ENCODE measurements at places on chromosomes 3 and 15.
A peak's percentile ranks its signal among the peaks of the same experiment; 100 is the strongest.

DNA sequence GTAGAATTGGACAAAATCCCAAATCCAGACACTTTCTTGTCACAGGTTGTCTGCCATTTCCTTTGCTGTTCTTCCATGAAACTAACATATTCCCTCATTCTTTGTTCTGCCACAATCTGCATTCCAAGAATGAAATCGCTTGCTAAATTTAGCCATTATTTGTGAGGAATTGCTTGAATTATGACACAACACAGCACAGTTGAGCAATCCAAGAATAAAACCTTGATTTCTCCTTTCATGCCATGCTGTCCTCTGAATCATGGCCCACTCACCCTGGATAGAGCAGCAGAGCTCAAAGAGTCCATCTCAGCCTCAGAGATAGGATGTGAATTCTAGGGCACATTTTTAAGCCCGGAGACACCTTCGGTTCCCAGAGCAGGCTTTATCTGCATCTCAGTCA lies 35.2 kb upstream of the GREM1 start:
- no peak for DNase-seq

GRCh38 chr3:66267031-66267430 lies 46.2 kb downstream of the SLC25A26 start:
- DNase-seq = no peak

GRCh38 chr3:51371943-51372557 lies 13.0 kb upstream of the MANF start:
- no peak for DNase-seq

- DNase-seq = no peak
These were observed 423.6 kb upstream of the MDFIC2 start for GRCh38 chr3:70736009-70736408.

DNA sequence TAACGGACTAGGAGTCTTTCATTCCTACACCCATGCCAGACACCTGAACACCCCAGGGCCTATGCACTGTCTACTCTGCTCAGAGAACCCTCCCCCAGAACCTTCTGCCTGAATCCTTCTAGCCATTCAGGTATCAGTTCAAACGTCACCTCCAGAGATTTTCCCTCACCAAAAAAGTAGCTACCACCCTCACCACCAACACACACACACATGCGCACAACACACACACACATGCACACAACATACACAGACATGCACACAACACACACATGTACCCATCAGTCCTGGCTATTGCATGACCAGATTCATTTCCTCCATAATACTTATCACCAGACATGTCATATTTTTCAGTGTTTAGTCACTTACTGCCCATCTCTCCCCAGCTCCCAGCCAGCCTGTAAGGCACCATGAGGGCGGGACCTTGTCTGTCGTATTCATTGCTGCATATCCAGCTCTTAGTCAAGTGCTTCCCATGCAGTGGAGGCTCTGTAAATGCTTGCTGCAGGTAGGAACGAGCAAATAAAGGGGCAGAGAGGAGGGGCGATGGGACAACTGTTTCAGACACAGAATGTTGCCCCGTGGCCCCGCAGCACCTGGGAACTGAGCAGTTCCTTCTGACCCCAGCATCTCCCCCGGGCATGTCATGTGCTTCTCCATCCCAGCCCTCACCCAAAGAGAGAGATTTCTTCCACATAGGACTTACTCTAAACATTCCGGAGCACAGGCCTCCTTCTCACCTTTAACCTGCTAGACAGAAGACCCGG lies 29.2 kb downstream of the XXYLT1 start:
- DNase-seq = no peak

- no peak for DNase-seq
These were observed 22.4 kb upstream of the AP4E1 start for GRCh38 chr15:50886139-50886467.

GRCh38 chr15:55484917-55485672 lies 22.9 kb downstream of the DNAAF4 start:
- DNase-seq = no peak

DNA sequence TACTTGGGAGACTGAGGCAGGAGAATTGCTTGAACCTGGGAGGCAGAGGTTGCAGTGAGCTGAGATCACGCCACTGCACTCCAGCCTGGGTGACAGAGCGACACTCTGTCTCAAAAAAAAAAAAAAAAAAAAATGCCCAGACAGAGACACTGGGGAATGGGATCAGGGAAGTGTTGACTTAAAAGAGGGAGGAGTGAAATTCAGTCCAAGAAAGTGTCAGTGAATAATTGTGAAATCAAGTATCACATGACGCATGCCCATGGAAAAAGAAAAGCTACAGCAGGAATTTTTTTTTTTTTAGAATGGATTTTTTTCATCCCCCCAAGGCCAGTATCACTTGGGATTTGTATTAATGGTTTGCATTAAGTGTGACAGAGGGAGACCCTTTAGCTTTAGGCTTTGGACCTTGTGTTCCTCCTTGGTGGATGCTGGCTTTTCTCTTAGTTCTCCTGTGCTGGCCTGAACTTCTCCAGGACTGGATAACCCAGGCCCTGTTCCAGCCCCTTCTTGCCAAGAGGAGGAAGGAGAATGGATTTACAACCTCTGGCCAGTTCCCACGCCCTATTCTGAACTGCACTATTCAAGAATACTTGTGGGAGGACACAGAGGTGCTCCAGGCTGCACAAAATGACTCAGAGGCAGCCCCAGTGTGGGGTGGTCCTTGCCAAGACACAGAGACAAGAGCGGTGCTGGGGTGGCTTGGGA lies 36.7 kb upstream of the ZNF774 start:
- DNase-seq = no peak

DNA sequence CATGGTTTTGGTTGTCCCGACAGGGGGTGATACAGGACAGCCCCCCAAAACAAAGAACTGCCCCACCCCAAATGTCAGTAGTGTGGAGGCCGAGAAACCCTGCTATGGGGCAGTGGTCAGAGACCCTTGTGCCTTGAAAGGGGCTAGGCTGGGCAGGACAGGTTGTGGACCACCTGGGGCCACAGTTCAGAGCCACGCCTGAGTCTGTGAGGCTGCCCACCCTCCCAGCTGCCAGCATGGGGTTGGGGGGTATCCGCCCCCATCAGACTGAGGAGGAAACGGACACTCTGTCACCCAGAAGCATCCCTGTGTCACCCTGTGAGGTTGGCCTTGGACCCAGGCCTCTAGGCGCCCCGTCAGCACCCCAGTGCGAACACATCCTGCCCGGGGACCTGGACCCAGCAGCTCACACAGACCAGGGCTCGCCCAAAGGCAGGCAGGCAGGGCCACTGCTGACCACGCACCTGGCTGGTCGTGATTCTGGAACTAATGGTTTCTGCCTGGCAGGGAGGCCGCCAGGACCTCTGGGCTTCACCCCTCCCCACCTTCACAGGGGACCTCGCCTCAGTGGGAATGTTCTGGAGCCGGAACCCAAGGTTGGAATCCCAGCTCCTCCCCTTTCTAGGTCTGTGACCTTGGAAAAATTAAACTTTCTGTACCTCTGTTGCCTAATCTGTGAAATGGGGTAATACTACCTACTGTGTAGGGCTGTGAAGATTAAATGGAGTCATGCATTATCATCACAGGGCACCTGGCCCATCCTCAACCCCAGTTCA lies 1.4 kb downstream of the SLC41A3 start:
- DNase-seq = no peak

- DNase-seq = no peak
These were observed 41.4 kb downstream of the SUMF1 start for GRCh38 chr3:4425707-4426106.

GRCh38 chr15:56754772-56755370 lies 21.6 kb upstream of the ZNF280D start:
- DNase-seq = no peak

DNA sequence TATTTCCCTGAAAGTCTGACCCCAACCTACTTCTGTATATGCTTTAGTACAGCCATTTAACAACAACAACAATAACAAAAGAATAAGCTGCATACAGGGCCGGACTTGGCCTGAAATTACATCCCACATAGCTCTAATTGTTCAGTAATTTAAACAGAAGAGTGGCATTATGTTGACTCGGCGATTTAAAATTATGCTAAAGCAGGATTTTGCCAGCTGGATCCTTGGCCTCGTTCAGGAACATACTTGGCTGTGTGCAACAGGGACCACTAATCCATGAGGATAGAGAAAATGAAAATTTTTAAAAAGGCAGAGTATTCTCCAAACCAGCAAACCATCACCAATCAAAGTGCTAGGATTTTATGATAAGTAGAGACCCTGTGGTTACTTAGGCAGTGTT lies 433.1 kb upstream of the RBMS3 start:
- no peak for DNase-seq

GRCh38 chr3:66553441-66554113 lies 52.8 kb upstream of the LRIG1 start:
- DNase-seq = no peak

GRCh38 chr3:120678984-120679383 lies 3.1 kb downstream of the HGD start:
- no peak for DNase-seq

- no peak for DNase-seq
These were observed 11.3 kb downstream of the CPN2 start for GRCh38 chr3:194339840-194340239.

GRCh38 chr15:39580485-39581241 lies at the start of gene THBS1:
Gene THBS1 (plus strand): TSS chr15:39581079. CDS start chr15:39581858, 779 bp downstream.
- peak; percentile 16 for DNase-seq

DNA sequence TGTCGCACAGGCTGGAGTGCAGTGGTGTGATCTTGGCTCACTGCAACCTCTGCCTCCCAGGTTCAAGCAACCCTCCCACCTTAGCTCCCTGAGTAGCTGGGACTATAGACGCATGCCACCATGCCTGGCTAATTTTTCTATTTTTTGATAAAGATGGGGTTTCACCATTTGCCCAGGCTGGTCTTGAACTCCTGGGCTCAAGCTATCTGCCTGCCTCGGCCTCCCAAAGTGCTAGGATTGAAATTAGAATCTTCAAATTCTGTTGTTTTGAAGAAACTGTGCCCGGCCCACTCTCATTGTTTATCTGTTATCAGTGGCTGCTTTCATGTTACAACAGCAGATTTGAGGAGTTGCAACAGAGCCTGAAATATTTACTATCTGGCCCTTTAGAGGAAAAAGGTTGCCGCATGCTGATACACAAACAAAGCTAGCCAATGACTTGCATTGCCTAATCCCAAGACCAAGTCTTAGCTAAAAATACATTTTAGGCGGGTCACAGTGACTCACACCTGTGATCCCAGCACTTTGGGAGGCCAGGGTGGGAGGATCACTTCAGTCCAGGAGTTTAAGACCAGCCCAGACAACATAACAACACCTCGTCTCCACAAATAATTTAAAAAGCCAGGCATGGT lies 43.2 kb upstream of the PPP4R2 start:
- DNase-seq = no peak

DNA sequence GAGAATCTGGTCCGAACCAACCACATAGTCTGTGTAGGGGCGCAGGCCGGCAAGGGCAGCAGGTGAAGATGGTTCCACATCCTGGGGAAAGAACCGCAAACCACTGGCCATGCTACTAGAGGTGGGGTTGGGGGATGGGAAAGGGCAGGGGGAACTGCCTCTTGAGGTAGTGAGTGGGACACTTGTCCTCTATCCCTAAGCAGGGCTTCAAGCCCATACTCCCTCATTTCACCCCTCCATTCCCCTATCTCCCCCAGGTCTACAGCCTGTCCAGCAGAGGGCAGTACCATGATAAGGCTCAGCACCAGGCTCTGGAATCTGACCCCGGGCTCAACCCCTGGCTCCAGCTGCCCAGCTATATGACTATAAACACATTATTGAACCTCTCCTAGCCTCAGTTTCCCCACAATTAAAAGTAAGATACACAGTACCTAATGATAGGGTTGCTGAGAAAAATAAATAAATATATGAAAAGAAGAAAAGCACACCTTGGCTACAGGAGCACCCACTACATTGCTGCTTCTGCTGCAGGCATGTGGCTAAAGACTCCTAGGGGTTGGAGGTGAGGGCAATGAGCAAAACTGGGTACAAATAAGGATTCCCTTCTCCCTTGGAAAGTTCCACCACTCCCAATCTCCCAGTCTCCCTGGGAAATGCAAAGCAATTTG lies 6.3 kb downstream of the GORASP1 start:
- DNase-seq = no peak

DNA sequence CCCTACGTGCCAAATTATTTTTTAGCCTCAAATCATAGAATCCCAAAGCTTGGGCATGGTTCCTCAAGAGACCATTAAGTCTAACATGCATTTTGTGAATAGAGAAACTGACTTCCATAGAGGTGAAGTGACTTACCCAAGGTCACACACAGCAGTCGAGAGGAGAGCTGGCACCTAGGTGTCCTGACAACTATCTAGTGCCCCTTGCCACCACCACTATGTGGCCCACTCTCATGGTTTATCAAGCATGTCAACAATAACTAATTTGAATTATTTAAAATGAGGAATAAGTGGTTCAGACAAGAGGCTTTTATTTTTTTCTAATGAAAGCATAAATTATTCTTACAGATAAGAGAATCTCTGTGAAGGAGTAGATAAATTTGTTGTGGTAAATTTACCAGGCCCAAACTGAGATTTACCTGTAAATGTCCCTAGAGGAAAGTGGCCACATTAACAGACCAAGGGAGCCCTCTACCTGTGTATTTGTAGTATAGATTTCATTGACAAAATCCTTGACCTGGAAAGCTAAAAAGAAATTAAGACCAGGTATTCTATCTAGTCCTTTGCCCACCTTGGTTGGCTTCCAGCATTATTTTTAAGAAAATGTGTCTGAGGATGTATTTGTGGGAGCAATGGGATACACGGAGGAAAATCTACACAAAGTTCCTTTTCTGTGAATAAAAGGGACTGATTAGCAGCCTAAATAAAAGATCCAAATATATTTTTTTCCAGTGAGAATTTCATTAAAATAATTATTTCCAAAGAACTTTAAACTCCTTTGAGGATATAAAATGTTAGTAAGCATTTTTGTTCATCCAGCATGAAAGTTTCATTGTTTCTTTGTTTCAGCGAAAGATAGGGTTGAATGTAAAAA lies 49.1 kb downstream of the IQCH start:
- DNase-seq = no peak

DNA sequence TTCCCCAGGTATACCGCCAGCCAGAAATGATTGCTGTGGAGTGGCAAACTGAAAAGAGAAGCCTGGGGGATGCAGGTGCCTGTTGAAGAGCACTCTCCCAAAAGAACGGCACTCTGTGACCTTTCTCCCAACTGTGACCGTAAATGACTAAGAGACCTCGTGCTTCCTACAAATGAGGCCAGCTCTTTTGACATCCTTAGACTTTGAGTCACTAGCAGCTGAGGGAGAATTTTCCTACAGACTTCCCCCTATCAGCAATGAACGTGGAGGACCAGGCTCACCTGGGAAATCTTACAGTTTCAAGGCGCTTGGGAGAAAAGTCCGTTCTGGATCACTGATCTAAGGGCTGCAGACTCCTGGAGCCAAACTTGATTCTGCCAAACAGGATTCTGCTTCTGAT lies 8.6 kb downstream of the AQP9 start:
- DNase-seq = no peak

DNA sequence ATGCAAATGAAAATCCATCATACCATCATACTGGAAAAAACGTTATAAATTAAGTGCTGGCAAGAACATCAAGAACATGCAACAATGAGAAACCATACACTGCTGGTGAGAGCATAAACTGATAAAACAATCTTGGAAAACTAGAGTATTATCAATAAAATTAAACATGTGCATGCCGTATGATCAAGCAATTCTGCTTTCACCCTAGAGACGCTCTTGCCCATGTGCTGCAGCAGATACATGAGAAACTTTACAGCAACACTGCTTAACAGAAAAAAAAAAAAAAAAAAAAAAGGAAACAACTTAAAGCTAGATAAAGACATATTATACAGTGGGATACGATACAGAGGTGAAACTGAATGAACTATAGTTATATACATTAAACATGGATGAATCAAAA lies 21.8 kb downstream of the SPG11 start:
- DNase-seq = no peak

- DNase-seq = no peak
These were observed 66.0 kb upstream of the GOLIM4 start for GRCh38 chr3:168161696-168162095.

Measured in T-helper 17 cell (primary cell).